HS-5 (cell line): ENCODE measurements at places on chromosomes 4 and X.

DNA sequence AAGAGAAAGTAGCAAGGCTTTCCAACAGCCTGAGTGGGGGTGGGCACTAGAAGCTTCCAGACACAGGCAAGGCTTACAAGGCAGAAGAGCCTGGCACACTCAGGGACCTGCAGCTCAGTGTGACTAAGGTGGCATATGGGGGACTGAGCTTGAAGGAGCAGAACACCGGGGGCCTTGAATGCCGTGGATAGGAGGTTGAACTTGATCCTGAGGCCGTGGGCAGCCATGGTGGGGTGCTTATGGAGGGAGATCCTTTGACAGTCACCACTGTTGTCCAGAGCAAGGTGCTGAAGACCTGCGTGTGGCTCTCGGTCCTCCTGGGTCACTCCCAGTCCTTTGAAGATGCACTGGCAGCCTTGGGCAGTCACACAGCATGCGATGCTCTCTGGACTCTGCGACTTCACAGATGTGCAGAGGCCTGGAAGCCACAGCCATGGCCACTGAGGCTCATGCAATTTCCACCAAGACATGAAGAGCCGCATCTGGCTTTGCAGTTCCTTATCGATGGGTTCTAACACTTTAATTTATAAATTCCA is 18.3 kb downstream of the C4orf50 start:
- DNase-seq = no peak

DNA sequence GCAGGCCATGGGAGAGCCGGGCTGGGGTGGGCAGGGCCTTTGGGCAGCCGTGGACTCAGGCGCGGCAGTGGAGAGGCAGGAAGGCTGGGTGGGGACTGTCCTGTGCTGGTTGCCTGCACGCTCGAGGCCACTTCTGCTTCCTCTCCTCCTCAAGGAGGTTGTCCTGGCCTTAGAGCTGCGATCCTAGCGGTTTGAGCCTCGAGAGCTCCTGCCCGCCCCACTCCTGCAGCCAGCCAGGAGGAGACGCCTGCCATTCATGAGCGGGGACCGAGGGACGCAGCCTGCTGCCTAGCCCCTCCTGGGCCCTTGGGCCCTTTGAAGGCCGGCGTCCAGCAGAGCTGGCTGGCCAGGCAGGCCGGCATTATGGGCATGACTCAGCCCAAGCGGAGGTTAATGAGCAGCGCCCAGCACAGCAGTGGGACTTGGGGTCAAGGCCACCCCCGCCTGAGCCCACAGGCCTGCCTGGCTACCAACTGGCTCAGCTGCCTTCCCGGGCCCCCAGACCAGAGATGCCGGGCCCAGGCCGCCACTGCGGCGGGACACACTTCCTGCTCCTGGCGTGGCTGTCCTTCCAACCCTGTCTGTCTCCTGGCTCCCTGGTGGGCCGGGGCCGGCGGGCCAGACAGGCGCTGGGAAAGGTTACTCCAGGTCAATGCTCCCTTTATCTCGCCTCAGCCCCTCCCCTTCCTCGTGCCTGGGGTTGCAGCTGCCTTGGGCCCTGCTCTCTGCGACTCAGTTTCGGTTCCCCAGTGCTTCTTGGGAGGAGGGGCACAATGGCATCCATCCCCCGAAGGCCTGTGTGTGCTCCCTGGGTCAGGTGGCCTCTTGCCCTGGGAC is 1.8 kb downstream of the ABCD1 start:
- DNase-seq = no peak

DNA sequence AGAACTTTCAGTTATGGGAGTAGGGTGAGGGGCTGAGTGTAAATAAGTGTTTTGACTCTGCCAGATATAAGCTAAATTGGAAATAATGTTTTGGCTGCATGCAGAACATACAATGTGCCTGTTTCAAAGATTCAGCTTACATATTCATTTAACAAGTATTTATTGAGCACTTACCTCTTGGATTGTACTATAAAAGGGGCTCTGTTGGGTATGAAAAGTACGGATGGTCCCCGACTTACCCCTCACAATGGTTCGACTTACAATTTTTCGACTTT is 799 bp upstream of the AIFM1 start:
- DNase-seq = no peak

DNA sequence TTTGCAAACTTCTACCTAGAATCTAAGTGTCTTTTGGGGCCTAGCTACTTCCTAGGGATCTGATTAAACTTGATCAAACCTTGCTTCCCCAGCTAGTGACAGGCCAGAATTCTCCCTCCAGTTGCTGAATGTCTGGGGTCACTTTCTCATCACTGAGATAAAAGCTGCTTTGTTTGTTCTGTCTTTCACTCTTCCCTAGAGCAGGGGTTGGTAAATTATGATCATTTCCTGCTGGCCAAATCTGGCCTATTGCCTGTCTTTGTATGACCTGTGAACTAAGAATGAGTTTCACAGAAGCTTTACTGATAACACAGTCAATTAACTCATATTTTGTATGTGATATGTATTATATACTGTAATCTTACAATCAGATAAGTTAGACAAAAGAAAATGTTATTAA is 157.8 kb upstream of the AADAT start:
- DNase-seq = no peak

DNA sequence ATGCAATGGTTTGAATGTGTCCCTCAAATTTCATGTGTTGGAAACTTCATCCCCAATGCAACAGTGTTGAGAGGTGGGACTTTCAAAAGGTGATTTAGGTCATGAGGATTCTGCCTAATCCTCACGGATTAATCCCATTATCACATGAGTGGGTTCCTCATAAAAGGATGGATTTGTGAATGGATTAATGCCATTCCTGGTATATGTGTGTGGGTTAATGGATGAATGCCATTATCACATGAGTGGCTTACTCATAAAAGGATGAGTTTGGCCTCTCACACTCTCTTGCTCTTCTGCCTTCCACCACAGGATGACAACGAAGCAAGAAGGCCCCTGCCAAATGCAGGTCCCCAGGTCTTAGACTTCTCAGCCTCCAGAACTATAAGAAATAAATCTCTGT is 30.5 kb upstream of the NEUROG2 start:
- DNase-seq = no peak

DNA sequence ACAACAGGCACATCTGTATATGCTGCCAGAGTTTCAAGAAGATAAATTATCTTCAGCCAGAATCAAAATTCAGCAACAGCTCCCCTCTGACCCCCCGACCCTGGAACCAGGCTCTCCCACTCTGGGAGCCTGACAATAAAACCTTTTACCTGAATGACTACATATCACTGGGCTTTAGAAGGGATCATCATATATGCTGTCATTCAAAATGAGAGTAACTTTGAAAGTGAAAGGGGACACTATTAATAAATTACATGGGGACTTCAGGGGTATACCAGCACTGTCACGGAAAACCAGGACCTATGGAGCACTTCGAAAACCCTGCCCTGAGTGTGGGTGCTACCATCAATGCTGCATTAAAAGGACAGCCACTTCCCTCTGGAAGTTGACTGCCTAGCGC is 26.2 kb downstream of the TSPAN5 start:
- no peak for DNase-seq

DNA sequence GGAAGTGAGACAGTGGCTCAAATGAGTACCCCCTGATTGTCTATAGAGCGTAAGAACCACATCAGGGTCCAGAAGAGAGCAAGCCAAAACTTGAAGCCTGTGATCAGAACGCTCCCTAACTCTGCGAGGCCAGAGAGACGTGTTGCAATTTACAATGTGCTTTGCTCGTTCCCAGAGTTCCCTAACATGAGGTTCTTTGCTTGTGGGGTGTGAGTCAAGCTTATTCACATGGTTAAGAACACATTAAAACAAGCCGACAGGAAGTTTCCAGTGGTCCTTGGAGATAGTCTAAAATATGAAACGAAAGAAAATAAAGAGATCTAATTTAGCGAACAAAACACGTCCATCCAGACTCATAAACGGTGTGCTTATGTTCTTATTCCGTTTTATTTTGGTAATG is 702.3 kb downstream of the TRIML1 start:
- no peak for DNase-seq

GRCh38 chr4:32117693-32118092 is 1397.5 kb downstream of the PCDH7 start:
- DNase-seq = no peak
